ENCODE measurements at places on chromosomes 4 and X.

DNA sequence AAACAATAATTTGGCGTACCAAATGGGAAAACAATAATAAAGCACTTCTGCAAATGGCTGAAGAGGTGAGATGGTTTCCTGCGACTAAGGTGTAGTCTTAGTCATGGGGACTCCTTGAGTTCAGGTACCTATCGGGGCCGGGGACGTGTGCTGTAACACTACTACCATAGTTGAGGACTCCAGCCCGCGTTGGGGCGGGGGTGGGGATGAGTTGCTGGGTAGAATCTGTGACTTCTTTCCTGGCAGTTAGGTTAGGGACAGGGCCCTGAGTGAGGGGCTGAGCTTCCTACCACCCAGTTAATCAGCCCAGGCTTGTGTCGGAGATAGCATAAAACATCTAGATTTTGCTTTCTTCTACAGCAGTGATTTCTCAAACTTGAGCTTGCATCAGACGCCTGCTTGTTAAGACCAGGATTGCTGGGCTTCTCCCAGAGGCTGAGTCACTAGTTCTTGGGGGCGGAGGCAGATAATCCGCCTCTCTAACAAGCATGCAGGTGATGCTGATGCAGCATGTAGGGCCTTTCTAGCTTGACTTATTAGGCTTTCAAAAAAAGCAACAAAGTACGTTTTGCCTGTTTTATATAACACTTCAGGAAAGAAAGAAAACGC lies 30.2 kb downstream of the RBBP7 start:
- no peak for DNase-seq

DNA sequence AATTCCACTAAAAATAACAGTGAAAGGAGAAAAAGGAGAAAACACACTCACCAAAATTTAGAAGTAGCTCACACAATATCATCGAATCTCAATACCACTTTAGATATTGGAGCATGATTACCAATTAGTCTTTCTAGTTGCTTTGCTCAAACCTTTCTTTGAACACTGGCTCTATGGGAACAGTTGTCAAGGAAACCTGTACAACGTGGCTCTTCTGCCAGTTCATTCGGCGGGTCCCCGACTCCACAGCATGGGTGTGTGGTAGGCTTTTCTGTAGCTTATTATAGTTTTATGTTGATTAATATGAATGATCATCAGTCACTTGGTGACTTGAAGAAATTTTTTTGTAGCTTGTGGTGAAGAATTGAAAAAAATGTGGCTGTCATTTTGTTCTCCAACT lies 50.2 kb upstream of the TMEM150C start:
- no peak for DNase-seq

DNA sequence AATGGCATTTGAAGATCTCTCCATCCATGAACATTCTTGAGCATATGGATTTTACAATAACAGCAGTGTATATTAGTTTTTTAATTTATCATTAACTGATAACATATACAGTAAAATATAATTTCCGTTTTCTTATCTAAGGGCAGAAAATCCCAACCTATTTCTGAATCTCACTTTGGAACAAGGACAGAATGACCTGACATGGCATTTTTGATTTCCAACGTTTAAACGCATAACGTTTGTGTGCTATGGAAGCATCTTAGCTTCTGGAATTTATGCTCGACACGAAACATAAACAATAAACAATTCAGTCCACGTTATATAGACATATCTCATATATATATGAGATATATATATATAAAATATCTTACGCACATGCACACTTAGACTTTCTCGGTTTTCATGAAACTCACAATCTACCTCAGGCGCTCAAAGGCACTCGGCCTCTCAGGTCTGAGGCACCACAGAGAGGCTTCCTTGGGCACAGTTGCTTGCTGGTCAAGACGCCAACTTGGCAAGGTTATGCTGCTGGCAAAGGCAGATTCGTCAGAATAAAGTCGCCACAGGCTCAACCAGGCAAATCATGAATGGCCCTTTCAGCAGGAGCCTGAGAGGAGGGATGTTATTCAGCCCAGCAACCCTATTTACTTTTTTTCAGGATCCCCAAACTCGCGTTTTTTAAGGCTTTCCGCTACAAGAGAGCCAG lies 1.0 kb upstream of the UGT8 start:
- no peak for DNase-seq

- DNase-seq, result no peak
These were observed 23.7 kb downstream of the DOK7 start for GRCh38 chr4:3486541-3487540.

GRCh38 chr4:135249024-135249423 lies 1047.4 kb upstream of the PABPC4L start:
- no peak for DNase-seq

- DNase-seq, result no peak
These were observed 20.5 kb downstream of the GLRB start for GRCh38 chr4:157096439-157096838.

DNA sequence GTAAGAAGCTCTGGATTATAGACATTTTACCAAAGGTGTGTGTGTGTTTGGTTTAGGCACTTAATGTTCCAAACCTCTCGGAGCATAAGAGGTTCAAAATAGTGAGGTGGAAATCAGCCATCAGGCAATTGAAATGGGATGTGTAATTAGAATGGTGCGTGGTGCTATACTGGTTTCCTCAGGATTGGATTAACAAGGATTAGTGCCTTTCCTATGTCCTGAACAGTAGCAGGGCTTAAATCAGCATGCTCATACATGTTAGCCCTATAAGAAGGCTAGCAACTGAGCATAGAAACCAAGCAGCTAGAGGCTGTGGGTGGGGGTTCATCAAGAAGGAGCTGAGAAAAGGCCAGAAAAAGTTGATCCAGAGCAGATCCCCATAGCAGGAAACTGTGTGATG lies 256.8 kb upstream of the CXXC4 start:
- DNase-seq, result no peak

DNA sequence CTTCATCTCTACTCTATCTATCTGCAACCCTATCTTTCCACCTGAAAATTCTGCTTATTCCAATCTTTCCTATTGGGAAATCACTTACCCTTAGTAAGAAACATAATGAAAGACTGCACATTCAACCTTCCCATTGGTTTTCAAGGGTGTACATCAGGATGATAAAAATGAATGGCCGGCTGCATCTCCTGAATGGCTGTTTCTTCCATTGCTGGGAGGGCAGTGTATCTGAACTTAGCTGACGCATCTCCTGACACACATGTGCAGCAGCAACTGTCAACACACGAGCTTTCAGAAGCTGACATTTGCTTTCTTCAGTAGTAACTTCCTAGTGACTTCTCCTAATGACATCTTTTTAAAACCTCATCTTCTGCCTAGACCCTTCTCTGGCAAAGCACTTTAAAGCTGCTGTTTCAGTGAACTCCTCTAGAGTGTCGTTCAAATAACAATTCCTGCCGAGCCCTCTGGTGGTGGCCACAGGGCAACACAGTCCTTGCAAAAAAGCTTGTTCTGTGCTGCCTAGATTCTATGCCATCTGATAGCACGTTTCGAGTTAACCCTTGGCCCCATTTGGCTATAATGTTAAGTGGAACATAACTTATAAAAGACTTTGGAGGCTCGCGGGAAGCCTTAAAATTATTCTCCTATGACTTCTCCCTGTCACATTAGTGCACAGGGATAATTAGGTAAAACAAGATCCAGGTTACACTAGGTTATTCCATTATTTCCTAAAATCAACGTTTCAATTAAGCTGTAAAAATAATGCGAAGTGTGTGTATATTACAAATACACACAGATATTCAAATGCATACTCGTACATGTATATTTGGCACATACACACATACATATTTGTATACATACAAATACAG lies 2340.7 kb downstream of the PCDH7 start:
- DNase-seq, result no peak

DNA sequence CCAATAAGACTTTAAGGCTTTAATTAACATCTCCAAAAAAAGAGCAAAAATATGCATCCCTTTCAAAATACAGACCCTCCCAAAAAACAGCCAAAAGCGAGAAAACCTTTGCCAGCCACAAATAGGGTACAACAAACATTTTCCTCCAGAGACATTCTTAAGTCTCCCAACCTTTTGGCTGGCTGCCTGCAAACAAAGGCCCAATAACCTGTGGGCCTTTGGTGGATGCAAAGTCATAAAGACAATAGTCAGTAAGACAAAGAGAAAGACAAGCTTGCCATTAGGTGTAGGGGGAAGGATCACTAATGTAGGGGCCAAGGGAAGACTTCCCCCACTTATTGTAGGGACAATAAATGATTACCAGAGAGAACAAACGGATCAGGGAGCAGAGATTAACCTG lies 215.5 kb upstream of the ZFP42 start:
- DNase-seq, result no peak

GRCh38 chrX:53481816-53482465 lies 47.8 kb upstream of the HSD17B10 start:
- no peak for DNase-seq

DNA sequence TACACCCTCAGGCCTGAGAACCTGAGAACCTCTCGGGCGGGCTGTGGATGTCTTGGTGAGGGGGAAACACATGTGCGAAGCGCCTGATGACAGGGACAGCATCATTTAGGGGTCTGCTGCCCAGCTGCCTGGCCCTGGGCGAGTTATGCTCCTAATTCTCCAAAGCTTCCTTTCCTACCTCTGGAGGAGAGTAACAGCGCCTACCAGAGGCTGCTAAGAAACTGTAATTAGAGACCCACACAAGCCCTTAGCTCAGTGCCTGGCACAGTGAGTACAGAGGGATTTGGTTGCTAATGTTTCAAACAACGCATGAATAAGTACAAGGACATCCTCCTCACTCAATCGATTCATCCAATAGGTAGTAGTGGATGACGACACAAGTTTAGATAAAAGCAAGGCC lies 40.4 kb downstream of the BCOR start:
- DNase-seq, result no peak

DNA sequence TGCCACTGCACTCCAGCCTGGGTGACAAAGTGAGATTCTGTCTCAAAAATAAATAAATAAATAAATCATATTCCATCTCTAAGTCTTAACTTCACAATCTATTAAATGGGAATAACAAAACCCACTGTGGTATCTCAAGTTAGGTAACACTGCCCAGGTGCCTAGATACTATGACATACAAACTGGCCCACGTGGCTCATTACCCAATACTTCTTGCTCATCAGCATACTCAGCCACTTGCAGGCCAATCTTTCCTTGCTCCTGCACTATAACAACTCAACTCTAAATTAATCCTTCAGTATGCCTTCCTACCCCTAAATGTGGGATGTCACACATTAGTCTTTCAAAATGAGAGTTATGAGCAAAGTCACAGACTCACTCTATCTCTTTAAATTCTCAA lies 230.1 kb downstream of the OPHN1 start:
- no peak for DNase-seq

- no peak for DNase-seq
These were observed 38.4 kb downstream of the METAP1 start for GRCh38 chr4:99033956-99034355.

- no peak for DNase-seq
These were observed 289.7 kb upstream of the LDB2 start for GRCh38 chr4:17188125-17188524.

GRCh38 chrX:44953734-44954502 lies 80.9 kb downstream of the KDM6A start:
- DNase-seq, result no peak
